Stimulated activated CD8-positive, alpha-beta memory T cell treated with anti-CD3 and anti-CD28 coated beads, Interleukin-4, amount 100 ng/mL, for 1 hour (primary cell): ENCODE measurements at places on chromosomes 11 and 22.
A peak's percentile ranks its signal among the peaks of the same experiment; 100 is the strongest.

GRCh38 chr11:4615856-4616444, 7.9 kb upstream of the TRIM68 start:
- DNase-seq = no peak

GRCh38 chr22:42834177-42834949, 22.7 kb downstream of the ARFGAP3 start:
- DNase-seq = no peak

DNA sequence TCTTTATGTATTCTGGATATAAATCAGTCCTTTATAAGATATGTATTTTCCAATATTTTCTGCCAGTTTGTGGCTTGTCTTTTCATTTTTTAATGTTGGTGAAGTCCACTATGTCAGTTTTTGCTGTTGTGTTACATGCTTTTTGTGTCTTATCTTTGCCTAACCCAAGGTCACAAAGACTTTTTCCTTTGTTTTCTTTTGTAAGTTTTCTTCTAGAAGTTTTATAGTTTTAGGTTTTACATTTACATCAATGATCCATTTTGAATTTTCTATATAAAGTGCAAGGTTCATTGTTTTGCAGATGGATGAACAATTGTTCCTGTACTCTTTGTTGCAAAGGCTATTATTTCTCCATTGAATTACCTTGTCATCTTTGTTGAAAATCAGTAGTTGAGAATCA, 69.3 kb downstream of the UVRAG start:
- DNase-seq = no peak

DNA sequence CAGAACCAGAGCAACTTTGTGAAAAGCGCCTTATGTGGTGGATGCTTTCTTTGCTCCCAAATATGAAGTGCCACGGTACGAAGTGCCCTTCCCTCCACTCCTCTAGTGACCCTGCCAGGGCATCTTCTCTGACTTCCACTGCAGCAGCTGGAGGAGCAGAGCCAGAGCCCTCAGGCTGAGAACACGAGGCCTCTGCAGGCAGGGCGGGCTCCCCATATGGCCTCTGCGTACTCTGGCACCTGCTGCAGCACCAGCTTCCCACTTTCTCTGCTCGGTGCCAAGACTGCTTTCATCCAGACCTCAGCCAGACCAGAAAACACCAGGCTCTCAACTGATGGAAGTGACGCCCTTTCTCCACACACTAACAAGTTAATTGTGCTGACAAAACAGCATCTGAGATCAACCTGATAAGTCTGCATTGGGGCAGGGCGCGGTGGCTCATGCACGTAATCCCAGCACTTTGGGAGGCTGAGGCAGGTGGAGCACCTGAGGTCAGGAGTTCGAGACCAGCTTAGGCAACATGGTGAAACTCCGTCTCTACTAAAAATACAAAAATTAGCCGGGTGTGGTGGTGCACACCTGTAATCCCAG, 12.8 kb downstream of the UFD1 start:
- DNase-seq = no peak

DNA sequence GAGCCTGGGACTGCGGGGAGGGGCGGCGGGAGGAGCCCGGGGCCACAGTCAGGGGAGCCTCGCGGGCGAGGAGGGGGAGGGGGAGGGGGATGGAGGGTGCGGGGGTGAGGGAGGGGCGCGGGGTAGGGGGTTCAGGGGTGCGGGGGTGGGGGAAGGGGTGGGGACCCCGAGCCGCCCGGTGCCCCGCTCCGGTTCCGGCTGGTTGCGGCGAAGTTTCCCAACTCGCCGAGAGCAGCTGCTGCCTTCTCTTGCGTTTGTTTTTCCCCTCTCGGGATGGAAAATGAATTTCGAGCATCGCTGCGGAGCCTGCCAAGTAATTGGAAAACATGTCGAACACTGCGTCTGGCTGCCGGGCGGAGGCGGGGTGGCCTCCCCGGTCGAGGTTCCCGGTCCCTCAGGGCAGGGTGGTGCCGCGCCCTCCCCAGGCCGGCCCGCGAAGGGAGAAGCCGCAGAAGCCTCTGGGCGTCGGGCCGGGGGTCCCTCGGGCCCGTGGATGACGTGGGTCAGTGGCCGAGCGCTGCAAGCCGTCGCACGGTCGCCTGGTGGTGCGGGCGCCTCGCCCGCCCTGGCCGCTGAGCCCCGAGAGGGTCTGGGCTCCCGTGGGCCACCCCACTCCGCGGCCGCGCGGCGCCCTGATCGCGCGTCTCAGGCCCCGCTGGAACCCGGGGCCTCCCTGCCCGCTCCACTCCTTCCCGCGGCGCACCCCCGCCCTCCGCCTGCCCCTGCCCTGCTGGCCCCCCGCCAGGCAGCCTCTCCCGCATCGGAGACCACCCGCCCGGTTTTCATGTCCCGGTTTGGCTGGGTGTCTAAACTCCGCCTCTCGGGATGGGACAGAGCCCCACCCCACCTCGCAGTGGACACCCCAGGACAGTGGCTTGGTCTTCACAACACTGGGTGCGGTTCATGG, 12.1 kb downstream of the SPATA19 start:
- no peak for DNase-seq

DNA sequence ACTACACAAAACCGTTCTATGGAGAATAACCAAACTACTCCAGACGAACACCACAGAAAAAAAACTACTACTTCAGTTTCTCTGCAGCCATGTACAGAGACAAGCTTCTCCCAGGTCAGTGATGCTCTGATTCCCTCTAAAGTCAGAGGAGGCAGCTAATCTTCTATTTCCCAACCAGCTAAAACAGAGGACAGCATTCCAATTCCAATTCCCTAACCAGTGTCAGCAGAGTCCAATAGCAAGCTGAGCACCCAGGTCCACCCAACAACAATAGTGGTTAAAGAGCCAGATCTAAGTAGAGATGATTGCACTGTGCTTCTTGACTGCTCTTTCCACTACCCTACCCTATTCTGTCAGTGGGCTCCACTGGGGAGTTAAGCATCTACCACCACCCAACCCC, 6.7 kb downstream of the XKR3 start:
- DNase-seq = no peak

- DNase-seq = no peak
Measured at GRCh38 chr11:69654660-69655478, 13.9 kb downstream of the CCND1 start.

DNA sequence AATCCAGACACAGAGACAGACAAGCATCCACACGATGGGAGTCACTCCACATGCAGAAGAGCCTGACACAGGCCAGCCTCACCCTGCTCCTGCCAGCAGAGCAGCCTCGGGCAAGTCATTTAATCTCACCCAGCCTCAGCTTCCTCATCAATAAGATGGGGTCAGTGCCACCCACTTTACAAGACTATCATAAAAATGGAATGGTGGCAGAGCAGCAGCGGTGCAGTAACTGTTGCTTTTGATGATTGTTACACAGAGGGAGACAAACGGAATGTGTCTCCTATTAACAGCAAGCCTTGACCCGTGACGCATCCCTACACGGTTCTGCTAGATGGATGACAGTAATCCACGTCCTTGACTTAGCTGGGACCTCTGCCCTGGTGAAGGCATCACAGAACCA, 26.0 kb upstream of the ARFGAP3 start:
- no peak for DNase-seq

DNA sequence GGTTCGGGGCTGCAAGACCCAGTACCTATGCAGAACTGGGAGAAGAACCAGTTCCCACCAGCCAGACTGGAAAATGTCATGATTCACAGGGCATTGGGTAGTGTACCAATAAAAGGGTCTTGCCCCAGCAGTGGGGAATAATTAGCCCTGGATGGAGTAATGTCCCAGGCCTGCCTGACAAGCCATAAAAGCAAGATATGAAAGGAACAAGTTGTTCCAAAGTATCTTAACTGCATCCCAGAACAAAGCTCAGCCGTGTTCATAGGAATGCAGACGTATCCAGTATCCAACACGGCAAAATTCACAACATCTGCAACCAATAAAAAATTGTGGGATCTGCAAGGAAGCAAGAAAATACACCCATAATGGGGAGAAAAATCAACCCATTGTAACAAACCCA, 47.9 kb downstream of the ASCL2 start:
- no peak for DNase-seq

- no peak for DNase-seq
Measured at GRCh38 chr11:73342633-73343032, 33.6 kb upstream of the RELT start.

DNA sequence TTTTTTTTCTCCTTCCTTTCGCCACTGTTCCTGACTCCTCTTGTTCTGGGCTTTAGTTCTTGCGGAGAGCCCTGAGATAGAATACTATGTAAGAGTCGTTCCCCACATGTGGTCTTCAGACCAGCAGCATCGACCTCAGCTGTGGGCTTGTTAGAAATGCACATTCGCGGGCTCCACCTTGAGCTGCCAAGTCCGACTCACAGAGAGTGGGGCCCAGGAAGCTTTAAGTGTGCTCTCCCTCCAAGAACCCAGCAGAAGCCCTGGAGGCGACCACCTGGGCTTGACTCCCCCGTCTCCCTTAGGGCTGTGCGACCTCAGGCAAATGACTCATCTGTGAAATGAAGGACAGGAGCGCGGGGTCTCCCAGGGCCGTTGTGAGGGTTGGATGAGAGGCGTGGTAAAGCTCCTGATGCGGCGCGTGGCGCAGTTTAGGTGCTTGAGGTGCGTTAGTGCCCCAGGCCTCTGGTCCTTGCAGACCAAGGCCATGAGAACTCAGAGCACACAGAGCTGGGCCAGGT, 18.8 kb downstream of the SAMM50 start:
- no peak for DNase-seq

DNA sequence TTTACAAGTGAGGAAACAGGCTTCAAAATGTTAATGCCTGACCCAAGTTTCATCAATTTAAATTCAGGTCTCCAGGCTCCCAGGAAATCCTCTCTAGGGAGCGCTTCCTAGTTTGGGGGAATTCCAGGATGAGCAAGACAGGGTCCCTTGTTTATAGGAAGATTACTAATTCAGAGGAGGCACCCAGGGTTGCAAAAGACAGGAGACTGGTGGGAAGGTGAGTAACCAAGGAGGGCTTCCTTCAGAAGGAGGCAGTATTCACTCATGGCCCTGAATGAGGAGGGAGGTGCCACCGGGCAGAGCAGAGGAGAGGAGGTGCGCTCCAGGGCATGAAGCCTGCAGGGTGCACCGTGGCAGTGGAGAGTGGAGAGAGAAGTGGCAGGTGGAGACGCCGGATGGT, 1.6 kb downstream of the TMEM132A start:
- no peak for DNase-seq

GRCh38 chr11:77704029-77704428, 66.4 kb upstream of the CLNS1A start:
- no peak for DNase-seq

GRCh38 chr11:47904048-47904447, 55.9 kb upstream of the NUP160 start:
- no peak for DNase-seq

GRCh38 chr11:114180301-114181055, 115.7 kb upstream of the NNMT start:
- DNase-seq = no peak

GRCh38 chr11:27028561-27028965, 12.1 kb upstream of the BBOX1 start:
- no peak for DNase-seq

- DNase-seq = peak; percentile 41
Measured at GRCh38 chr11:63567044-63567840, 4.1 kb upstream of the PLAAT2 start.

- DNase-seq = no peak
Measured at GRCh38 chr11:119178166-119178680, 7.1 kb upstream of the NHERF4 start.

DNA sequence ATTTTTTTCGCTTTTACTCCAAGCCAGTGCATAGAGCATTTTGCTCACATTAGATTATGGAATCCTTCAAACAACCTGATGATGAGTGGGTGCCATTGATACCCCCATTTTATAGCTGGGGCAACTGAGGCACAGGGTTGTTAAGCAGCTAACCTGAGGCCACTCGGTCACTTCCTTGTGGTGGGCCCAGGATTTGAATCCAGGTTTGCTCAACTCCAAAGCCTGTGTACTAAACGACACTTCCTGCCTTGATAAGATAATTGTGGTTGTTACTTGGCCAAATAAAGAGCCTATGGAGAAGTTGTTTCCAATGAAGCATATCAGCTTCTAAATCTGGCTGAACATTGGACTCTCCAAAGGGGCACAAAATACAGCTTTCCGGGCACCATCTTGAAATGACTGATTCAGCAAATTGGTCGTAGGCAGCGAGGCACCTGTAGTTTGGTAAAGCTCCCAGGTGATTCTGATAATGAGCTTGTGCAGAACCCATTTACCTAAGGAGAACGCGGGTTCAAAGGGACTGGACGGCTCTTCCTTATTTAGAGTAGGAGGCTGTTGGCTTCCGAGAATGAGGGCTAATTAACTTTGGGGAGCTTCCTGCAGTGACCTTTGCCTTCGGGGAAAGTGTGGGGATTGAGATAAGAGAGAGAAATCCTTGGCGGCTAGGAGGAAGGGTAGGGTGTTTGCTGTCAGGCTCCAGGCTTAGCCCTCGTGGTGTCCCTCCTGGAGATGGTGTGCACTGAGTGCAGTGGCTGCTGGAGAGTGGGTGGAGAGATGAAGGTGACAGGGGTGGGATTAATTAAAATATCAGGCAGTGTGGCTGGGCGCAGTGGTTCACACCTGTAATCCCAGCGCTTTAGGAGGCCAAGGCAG, 17.5 kb upstream of the EHF start:
- no peak for DNase-seq

DNA sequence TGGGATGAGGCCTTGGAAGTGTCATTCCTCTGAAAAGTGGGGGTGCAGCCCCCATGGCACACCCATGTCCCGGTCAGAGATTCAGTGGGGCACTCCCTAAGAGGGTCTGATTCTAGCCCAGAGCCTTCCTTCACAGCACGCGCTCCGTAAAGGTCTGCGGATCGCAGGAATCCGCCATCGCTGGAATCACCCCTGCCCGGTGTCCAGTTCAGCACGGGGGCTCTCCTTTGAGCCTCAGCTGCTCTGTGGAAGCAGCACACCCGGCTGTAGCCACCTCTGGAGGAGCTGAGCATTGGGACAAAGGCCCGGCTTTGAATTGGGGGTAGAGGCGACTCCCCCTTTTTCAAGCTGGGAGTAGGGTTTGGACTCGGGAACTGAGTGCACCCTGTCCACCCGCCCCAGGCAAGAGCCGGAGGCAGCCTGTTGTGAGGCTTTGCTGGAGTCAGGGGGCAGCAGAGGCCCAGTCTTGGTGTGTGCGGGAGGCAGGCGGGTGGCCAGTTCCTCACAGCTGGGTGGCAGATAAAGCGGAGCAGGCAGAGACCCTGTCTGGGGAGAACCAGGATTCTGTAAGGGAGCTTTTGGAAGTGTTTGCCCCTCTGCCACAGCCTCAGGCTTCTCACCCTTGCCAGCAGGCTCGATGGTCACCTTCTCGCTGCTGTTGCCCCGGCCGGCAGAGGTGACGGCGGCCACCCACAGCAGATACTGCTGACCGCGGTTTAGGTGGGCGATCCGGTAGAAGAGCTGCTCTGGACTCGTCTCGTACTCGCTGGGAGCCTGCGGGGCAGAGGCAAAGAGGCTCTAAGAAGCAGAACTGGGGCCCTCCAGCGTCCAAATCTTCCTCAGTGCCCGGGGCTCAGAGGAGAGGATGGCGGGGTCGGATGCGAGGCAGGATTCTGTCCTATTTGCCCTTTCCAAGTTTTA, 115.9 kb downstream of the CEP164 start:
- DNase-seq = no peak
